ENCODE measurements at places on chromosomes 12 and 14.
A peak's percentile ranks its signal among the peaks of the same experiment; 100 is the strongest.

DNA sequence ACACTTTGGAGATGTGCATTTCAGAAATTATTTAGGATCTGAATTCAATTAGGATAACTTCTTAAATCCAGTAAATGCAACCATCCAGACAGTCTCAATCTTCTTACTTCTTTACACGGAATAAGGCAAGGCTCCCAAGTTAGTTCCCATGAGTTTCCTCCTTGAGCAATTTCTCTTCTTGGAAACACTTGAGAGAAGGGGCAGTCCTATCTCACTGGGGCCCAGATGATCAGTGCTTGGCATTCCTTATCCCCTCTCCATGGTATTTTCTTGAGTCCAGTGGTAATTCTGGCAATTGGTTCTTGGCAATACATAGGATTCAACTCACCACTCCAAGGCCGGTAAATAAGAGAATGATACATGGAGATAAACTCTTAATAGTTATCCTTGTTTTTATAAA lies 87.1 kb upstream of the PTHLH start:
- no peak for DNase-seq

- DNase-seq: peak; percentile 15
Measured at GRCh38 chr12:105878964-105879363, 259.8 kb downstream of the NUAK1 start.

DNA sequence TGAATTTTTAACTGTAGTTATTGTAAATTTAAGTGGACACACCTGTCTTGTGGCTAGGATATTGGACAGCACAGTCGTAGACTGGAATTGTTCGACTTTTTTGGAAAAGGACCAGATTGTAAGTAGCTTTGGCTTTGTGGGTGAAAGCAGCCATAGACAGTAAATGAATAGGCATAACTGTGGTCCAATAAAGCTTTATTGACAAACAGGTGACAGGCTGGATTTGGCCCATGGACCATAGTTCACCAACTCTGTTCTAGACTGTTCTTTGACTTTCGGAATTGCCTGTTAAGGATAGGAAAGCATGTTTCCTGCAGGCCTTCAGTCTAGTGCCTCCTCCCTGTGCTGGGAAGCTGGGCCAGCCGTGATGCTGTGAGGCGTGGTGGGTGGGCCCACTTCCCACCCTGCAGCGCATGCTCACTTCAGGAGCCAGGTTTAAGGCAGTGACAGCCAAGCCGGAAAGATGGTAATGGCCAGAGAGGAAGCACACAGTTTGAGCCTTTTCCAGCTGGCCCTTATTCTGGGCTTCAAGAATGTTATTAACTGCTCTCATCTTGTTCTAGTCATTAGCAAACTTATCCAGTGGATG lies 51.8 kb downstream of the PPP2R5C start:
- no peak for DNase-seq

DNA sequence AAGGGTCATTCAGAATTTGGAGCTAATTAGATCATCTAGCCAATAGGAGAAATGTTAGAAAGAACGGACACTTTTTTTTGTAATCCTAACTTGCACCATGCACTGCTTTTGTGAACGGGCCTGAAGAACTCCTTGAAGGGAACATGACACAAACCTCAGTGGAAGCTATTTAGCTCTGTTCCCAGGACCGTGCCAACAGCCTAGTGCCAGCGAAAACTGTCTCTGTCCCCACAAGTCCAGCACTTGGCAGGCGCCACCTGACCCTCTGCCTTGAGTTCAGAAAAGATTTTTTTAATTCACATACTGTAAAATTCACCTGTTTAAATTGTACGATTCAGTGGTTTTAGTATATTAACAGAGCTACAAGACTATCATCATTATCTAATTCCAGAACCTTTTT lies 31.3 kb upstream of the KCNA5 start:
- no peak for DNase-seq

- no peak for DNase-seq
Measured at GRCh38 chr12:52296572-52297215, 5.4 kb upstream of the KRT81 start.

- DNase-seq: peak; percentile 53
Measured at GRCh38 chr14:63727231-63727735, 582 bp downstream of the SGPP1 start.

DNA sequence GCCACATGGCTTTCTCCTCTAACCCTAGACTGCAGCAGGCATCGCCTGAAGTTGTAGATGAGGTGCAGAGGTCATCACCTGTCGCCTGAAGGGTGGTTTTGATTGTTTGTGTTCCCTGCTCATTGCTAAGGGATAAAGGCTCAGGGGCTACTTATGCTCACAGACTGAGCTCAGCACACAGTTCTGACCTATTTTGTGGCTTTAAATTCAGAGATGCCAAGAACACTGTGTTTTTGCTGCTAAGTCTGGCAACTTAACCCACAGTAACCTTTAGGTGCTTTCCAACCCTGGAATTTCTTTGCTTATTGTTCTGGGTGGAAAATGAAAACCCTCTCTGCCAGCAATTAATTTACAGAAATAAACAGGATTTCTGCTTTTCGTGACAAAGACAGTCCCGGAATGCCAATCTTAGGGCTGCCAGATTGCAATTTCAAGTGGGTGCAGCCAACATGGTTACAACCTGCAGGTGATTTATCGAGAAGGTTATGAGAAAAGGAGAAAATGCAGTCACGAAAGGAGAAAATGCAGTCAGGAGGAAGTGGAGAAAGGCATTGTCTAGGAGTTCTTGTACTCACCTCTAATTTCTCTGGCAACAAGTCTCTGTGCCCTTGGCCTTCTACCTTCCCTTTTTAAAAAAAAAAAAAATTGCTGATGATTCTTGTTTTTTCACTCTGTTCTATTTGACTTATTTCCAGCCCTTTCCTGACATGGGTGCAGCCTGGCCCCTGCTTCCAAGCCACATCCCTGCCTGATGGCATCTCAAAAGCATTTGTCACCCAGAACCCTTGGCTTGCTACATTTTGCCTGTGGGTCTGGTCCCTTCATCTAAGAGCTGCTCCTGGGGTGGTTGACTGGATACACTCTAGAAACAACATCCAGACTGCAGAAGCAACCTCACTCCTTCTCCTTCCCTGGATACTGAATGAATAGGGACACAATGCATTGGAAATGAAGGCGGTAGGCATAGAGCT lies 23.3 kb downstream of the NPC2 start:
- peak; percentile 7 for DNase-seq

- no peak for DNase-seq
Measured at GRCh38 chr12:116636608-116637519, 77.7 kb downstream of the MAP1LC3B2 start.

Data from EH (cell line).